CD8-positive, alpha-beta memory T cell (primary cell): ENCODE measurements at places on chromosomes 2 and 18. TPM values are rescaled to one million over a fixed set of nuclear protein-coding genes. Genes with fewer than 3 reads are reported as not detected.

Gene DSG4
- not detected for polyA plus RNA-seq

Gene CFC1
- polyA plus RNA-seq, result not detected

Gene HAAO
- not detected for polyA plus RNA-seq

Gene DNAH6
- 0.39 TPM for polyA plus RNA-seq

Gene IGFBP5
- not detected for polyA plus RNA-seq

Gene FOXD4L1
- not detected for polyA plus RNA-seq

Gene COL4A3
- not detected for polyA plus RNA-seq

Gene MAP2
- polyA plus RNA-seq, result 0.08 TPM

Gene CEP76
- 6.4 TPM for polyA plus RNA-seq
